ENCODE measurements at places on chromosomes 4 and X. TPM values are rescaled to one million over a fixed set of nuclear protein-coding genes. Genes with fewer than 3 reads are reported as not detected.
A peak's percentile ranks its signal among the peaks of the same experiment; 100 is the strongest.

DNA sequence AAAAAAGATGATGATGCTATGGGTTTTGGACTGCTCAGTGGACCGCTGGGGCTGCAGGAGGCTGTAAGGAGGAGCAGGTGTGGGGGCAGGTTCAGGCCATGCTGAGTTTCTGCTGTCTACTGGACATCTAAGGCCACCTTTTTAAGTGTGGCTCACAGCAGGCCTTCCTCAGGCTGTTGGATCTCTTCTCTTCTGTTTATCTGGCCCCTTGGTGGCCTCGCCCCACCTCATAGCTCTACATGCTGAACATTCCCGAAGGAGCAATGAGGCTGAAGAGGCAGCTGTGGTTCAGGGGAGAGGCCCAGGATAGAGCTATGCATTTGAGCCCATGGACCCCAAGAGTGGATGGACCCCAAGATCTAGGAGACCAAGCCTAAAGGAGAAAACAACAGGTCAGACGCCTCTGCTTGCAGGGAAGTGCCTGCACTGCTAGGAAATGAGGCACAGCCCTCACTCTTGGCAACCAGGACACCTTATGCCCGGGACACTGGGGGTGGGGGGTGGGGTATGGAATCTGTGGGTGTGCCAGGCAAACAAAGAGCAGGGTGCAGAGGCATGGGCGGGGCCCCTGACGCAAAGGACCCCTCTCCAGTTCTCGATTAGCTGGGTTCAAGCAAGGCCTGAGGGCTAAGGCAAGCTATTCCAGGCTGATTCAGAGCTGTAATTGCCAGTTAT is 168.9 kb downstream of the BCOR start:
- H3K4me1 ChIP-seq: peaks cover 7% of the 10 kb centered on the region
- no peak for DNase-seq
- no peak overlapping the region for H3K4me3 ChIP-seq
- H3K36me3 ChIP-seq: no peaks in the 10 kb centered on the region
- no peaks in the 10 kb centered on the region for H3K27me3 ChIP-seq

- no peaks in the 10 kb centered on the region for H3K4me1 ChIP-seq
- no peaks in the 10 kb centered on the region for H3K36me3 ChIP-seq
- no peak for DNase-seq
- H3K27me3 ChIP-seq: no peaks in the 10 kb centered on the region
Observed at GRCh38 chrX:791479-792034, 161.0 kb downstream of the SHOX start.

- H3K4me3 ChIP-seq: peak overlapping the region; percentile 12
- H3K4me1 ChIP-seq: peaks cover 7% of the 10 kb centered on the region
- H3K27me3 ChIP-seq: peaks cover 35% of the 10 kb centered on the region
- H3K27ac ChIP-seq: no peak overlapping the region
Observed at GRCh38 chr4:183906489-183906738, 1.3 kb downstream of the STOX2 start.

- H3K4me1 ChIP-seq: no peaks in the 10 kb centered on the region
- no peaks in the 10 kb centered on the region for H3K36me3 ChIP-seq
- no peak for DNase-seq
- H3K4me3 ChIP-seq: no peak overlapping the region
- no peaks in the 10 kb centered on the region for H3K27me3 ChIP-seq
- H3K27ac ChIP-seq: no peak overlapping the region
Observed at GRCh38 chrX:97547877-97548578, 664.3 kb downstream of the RPA4 start.

ARR3 gene
- polyA plus RNA-seq: not detected

DNA sequence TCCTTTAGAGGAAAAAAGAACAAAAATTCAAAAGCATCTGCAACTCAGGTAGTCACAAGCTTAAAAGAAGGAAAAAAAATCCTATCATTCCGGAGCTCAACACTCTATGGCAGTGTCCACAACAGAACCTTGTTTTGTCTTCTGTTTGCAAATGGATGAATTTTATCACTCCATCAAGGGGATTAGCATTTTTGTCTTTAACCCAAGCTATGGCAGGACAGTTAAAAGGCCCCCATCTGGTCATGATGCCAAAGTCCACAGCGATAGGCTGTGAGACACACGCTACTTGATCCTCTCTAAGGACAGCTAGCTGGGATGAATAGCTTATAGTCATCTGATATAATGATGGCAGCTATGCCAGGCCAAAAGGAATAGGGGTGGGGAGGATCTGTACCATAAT is 16.6 kb downstream of the AMER1 start:
- H3K36me3 ChIP-seq: no peaks in the 10 kb centered on the region
- no peak for DNase-seq

DNA sequence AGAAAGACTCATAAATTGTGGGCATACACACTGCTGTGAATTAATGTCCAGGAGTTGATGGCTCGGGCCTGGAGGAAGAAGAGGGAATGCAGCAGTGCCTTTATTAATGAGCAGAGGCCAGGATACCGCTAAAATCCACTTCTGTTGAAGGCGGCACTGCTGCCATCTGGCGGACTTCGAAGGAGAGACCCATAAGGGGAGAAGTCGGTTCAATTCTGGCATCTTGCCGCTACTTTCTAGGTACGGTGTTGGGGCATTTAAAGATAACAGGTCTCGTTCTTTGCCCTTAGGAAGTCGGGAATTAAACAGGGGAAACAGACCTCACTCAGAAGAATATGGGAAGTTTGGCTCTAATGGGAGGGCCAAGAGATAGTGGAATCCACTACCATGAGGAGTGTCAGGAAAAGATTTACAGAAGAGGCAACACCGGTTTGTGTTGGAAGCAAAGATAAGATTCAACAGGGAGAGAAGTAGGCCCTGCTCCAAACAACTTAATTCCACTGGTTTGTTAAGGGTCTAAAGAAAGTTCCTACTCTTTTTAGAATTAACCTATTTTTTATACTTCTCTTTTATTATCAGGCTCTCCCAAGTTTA is 133.6 kb upstream of the GIMD1 start:
- H3K27me3 ChIP-seq: no peaks in the 10 kb centered on the region
- H3K4me3 ChIP-seq: no peak overlapping the region
- H3K4me1 ChIP-seq: peaks cover 2% of the 10 kb centered on the region
- no peaks in the 10 kb centered on the region for H3K36me3 ChIP-seq

DNA sequence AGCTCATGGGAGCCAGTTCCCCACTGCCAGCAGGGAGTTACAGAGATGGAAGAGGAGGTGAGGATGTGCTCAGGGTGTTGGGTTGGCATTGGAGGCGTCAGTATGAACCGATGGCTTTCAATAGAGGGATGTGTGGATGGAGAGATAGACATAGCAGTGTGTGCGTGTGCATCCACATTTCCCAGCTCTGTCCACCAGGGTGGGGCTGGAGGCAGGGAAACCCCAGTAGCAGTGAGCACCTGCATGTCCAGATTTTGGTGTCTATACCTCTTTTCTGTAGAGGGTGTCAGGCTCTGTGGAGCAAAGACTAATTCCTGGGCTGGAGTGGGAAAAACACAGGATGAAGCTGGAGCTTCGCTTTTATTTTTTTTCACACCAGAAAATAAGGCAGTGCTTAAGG is 37.2 kb upstream of the HGFAC start:
- peaks cover 13% of the 10 kb centered on the region for H3K36me3 ChIP-seq
- peaks cover 8% of the 10 kb centered on the region for H3K4me1 ChIP-seq
- no peak overlapping the region for H3K4me3 ChIP-seq
- H3K27me3 ChIP-seq: no peaks in the 10 kb centered on the region

LGI2 gene
- 0.69 TPM for polyA plus RNA-seq

DNA sequence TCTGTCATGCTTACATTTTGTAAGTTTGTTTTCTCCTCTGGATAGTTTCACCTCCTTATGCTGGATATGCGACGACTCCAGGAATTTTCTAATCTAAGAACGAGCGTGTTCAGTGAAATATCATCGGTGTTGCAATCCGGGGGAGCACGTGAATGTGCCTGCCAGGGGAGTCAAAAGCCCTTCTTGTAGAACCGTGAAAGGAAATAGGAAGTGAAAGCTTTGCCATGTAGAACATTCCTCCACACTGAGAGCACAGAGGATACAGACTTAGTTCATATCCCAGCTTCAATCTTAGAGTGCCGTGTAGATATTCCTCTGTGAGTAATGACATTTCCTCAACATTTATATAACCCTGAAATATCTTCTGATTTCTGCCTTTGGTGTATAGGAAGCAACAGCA is 121.2 kb downstream of the VEGFC start:
- H3K27ac ChIP-seq: no peak overlapping the region
- H3K36me3 ChIP-seq: no peaks in the 10 kb centered on the region
- H3K4me1 ChIP-seq: no peaks in the 10 kb centered on the region
- no peaks in the 10 kb centered on the region for H3K27me3 ChIP-seq

UGT2B10 gene
- not detected for polyA plus RNA-seq

HSD17B11 gene
- 8.5 TPM for polyA plus RNA-seq

GRCh38 chr4:165288226-165288625 is 39.2 kb upstream of the MSMO1 start:
- no peak overlapping the region for H3K4me3 ChIP-seq
- no peaks in the 10 kb centered on the region for H3K27me3 ChIP-seq
- DNase-seq: no peak
- H3K27ac ChIP-seq: no peak overlapping the region
- peaks cover 2% of the 10 kb centered on the region for H3K36me3 ChIP-seq

GRCh38 chrX:84907324-84907968 is 96.2 kb upstream of the APOOL start:
- no peaks in the 10 kb centered on the region for H3K27me3 ChIP-seq
- no peaks in the 10 kb centered on the region for H3K36me3 ChIP-seq
- no peaks in the 10 kb centered on the region for H3K4me1 ChIP-seq
- no peak overlapping the region for H3K27ac ChIP-seq
- no peak overlapping the region for H3K4me3 ChIP-seq

GRCh38 chr4:13888112-13888511 is 260.6 kb upstream of the BOD1L1 start:
- H3K4me3 ChIP-seq: no peak overlapping the region
- peak overlapping the region; percentile 47 for H3K27ac ChIP-seq
- H3K36me3 ChIP-seq: no peaks in the 10 kb centered on the region
- H3K4me1 ChIP-seq: peaks cover 23% of the 10 kb centered on the region

PPP4R3C gene
- polyA plus RNA-seq: not detected

Measured in keratinocyte (primary cell).